ENCODE measurements at places on chromosomes 5 and 9.
A peak's percentile ranks its signal among the peaks of the same experiment; 100 is the strongest.

DNA sequence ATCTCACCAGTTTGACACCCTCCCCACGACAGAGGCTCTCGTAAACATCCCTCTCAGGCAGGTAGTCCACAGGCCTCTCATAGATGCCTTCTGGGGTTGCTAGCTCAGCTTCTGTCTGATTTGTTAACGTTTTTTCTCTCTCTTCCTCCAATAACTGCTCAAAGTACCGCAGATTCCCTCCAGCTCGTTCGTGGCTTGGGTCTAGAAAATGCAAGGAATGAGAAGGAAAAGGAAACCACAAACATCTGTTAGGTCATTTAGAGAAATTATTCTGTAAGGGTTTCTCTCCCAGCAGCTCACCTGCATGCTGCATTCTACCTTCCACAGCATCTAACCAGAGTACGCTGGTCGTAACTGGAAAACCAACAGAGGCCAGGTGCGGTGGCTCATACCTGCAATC lies 18.5 kb downstream of the P4HA2 start:
- no peak for ATAC-seq

DNA sequence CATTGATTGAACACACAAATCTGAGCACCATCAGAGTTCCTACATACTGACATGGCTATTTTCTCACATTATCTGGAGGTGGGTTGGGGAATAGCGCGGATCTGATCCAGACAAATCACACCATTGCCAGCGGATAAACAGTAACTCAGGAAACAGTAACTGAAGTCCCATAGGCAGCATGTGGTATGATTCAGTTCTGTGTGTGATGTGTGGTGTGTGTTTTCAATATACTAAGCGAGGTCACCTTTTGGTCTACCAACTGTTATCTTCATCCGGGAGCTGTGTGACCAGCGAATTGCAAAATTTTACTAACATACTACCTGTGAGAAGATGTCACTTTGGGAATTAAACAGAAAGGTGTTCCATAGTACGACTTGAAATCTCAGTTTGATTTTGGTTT lies 50.1 kb downstream of the PKD2L2 start:
- no peak for ATAC-seq

DNA sequence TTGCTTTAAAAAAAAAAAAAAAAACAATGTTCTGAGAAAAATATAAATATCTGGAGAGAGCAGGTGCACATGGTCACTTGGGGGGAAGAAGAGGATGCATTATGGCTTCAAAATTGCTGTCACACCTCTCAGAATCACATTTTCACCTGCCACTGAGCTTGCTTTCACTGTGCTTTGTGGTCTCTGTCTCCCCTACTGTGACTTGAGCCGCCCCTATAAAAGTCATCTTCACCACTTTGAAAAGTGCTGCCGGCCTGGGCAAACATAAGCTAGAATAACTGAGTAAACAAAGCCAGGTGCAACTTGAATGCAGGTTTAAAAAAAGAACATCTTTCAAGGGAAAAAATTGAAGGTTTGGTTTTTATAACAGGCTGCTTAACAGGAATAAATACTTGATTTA lies 368.1 kb upstream of the GRIA1 start:
- ATAC-seq: no peak

- ATAC-seq: peak; percentile 74
Measured at GRCh38 chr5:34655354-34655991, 655 bp upstream of the RAI14 start.

DNA sequence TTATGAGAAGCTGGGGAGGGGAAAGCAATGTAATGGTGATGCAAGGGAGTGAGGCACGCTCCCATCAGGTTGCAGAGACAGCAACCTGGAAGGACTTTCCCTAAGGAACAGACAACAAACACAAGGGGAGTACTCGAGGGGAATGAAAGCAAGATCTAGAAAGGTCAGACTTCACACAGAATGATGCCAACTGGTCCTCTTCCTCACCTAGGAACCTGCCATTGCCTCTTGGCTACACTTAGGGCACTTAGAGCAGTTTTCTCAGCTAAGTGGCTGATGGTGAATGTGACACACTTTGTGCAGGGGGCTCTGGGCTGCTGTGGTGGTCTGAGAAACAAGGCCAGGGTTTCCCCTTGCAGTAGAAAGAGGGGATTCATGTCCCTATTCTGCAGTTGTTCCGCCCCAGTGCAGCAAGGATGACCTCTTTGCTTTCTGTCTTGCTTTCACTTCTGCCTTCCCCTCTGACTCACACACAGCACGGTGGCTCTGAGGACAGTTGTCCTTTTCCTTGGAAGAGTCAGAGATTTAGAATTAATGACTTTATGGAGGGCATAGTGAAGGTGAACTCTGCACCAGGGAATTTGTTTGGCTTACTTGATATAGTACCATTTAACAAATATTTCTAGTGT lies 394.0 kb upstream of the KLF4 start:
- no peak for ATAC-seq

DNA sequence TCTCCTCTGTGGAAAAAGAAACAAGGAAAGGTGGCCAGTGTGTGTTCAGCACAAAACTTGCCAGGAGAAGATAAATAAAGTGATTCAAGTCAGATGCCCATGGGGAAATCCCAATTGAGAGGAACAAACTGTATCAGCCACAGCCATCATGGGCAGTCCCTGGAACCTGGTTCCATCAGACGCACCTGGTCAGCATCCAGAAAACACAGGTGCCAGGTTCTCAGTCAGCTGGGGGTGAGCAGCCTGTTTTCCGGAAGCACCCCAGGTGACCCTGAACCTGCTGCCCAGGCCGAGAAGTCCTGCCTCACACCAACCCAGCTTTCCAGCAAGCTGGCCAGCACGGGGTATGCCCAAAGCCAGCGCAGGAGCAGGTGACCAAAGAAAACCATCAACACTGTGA lies 30.5 kb downstream of the PTCH1 start:
- ATAC-seq: no peak

DNA sequence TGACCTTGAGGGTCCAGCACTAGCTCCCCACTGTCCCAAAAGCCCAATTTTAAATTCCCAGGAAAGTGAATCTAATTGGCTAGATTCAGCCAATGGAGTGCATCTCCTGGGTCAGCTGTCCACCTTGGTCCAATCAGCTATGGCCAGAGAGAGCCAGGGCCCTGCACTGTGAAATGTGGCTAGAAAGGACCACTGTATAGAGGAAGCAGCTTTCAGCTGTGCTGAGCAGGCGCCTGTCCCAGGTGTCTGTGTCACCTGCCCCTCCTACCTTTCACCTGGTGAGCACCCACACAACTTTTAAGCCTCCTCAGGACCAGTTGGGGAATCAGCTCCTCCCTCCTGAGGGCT lies 186.2 kb downstream of the DRD1 start:
- no peak for ATAC-seq

DNA sequence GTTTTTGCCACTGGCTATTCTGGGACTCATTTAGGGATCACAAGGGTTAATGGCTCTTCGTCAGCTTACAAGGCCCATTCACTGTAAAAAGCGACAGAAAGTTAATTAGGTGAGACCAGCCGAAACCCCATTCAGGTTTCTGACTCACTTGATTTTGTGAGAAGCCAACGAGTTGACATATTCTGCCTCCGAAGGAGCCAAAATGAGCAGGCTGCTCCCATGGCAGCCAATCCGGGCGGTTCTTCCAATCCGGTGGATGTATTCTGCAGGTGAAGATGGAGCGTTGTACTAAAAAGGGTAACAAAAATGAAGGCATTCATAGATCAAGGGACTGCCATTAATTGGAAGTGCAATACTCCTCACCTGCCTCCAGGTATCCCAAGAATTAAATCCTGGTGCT lies 39.7 kb downstream of the DDX31 start:
- ATAC-seq: no peak

DNA sequence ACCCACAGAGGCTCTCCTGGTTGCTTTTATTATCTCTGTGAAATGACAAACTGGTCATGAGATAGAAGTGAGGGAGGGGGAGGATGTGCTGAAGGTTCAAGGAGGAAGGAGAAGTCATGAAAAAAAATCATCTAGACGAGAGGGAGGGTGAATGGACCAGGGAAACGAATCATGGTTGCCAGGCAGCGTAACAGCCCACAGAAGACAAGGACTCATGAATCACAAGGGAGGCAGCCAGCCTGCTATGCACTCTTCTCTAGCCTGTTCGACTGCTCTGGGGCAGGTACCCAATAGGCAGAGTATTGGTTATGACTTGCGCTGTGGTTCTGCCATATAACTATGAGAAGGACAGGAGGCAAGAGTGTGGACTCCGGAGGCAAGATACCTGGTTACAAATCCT lies 475.2 kb downstream of the CDK5RAP2 start:
- ATAC-seq: no peak

GRCh38 chr9:134219646-134220060 lies 55.3 kb upstream of the RNU6ATAC start:
- no peak for ATAC-seq

- no peak for ATAC-seq
Measured at GRCh38 chr5:57720656-57721055, 238.0 kb upstream of the ACTBL2 start.

DNA sequence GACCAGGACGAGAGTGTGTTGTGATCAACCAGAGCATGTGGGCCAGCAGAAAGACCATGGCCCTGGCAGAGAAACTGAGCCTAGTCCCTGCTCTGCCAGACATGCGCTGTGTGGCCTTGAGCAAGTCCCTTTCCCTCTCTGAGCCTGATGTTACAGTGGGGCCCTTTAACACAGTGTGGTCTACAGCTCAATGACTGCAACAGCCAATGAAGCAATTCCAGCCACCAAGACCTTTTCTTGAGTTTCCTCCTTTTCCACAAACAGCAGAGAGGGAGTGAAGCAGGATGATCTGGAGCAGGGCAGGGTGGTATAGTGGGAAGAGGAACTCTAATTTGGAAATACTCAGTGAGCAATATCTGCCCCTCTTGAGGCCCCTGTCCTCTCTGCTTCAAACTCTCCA lies 25.8 kb upstream of the ARSI start:
- no peak for ATAC-seq

- ATAC-seq: no peak
Measured at GRCh38 chr9:18881758-18882157, 151.3 kb downstream of the SAXO1 start.

- peak; percentile 84 for ATAC-seq
Measured at GRCh38 chr5:167814828-167815227, 476.6 kb upstream of the WWC1 start.

DNA sequence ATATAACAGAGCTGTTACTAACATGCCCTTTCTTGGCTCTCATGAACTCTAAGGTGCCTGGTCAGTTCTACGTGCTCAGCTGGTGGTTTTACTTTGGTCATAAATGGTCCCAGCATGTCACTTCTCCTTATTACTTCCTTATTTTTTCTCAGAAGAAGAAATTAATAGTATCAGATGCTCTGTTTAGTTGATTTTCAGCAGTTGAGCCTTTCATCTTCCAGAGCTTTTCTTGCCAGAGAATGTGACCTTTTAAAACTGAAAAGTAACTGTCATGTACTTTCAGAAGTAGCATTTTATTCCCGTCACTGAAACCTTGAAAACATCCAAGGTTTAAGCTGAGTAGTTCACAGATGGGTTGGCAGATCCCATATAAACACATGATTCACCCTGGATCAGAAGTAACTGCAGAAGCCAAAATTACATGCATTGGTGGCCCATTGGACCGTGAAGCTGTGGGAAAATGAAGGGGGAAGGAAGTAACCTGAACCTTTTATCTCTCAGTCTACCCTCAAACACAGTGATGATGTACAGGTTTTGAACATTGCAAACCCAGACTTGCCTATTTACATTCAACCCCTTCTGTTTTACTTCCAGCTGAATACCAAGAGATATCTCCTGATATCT lies 50.5 kb downstream of the HACD4 start:
- ATAC-seq: peak; percentile 55

GRCh38 chr9:94860678-94861588 lies 134.4 kb downstream of the AOPEP start:
- no peak for ATAC-seq

GRCh38 chr5:61534481-61535267 lies 202.6 kb downstream of the ZSWIM6 start:
- no peak for ATAC-seq

DNA sequence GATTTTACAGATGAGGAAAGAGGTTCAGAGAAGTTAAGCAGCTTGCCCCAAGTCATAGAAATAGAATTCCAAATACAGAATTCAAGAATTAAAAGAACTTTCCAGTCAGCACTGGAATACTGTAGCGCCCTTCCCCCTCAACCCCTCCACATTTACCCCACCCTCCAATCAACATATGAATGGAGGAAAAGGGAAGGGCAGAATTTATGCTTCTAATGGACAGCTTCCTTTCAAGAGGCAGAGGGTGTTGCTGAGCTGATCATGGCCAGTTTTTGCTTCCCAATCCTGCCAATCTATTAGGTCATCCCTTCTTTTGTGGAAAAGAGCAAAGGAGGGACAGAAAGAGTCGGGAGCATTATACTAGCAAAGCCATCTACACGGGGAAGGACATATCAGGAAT lies 39.1 kb upstream of the ANKRD31 start:
- ATAC-seq: no peak

DNA sequence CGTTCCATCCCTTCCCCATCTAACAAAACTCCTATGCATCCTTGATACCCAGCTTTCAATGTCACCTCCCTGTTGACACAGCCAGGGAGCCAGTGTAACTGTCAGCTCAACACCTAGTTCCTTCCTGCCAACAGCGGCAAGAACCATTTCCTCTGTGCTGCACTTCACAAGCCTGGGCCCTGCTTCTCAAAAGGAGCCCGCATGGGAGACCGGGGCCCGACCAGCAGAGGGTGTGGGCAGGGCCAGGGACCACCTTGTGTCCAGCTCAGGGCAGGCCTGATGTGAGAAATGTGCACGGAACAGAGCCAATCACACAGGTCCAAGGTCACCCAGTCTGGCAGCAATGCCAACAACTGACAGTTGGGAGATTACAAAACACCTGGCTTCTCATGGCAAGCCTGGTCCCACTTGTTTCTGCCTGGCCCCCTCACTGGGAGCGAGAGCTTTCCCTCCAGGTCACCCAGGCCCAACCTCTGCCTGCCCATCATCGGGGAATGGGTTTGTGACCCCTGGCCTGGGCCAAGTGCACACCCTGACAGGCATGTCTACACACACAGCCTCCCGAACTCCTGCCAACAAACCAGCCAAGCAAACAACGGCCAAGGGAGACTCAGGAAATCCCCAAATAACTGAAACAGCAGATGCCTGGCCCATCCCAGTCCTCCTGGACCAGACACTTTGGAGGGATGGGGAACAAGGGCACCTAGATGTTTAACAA lies 3.1 kb downstream of the RNF44 start:
- ATAC-seq: no peak

DNA sequence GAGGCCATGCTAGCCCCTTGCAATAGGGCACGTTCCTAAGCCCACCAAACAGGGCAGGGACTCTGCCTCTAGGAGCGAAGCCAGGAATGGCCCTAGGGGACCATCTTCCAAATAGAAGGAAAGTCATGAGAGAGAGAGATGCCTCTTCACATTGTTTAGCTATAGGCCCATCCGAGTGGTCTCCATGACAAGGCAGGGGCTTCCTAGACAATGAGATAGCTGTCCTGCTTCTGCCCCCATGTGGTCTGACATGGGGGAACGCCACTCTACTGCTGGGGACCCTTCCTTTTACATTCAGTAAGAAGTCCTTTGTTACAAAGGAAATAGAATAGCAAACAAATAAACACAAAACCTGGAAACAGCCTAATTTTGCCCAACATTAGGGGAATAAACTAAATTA lies 17.9 kb upstream of the KIF4B start:
- no peak for ATAC-seq

- no peak for ATAC-seq
Measured at GRCh38 chr5:76938177-76938576, 14.7 kb upstream of the CRHBP start.

Measured in SK-N-SH treated with all-trans-retinoic acid at 6 μM for 48 hours (cell line).